ENCODE measurements at places on chromosomes 4 and X.
A peak's percentile ranks its signal among the peaks of the same experiment; 100 is the strongest.

DNA sequence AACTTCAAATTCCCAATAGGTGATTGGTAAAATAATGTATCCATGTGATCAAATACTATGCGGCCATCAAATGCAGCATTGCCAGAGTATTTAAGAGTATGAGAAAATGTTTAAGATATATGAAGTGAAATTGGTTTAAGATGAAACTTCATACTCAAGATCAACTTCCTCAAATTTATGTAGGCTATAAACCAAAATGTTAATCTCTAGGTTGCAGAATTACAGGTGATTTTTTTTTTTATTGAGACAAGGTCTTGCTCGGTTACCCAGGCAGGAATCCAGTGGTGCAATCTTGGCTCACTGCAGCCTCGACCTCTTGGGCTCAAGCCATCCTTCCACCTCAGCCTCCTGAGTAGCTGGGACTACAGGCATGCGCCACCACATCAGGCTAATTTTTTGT, 25.3 kb downstream of the ACSL4 start:
- no peak for DNase-seq

DNA sequence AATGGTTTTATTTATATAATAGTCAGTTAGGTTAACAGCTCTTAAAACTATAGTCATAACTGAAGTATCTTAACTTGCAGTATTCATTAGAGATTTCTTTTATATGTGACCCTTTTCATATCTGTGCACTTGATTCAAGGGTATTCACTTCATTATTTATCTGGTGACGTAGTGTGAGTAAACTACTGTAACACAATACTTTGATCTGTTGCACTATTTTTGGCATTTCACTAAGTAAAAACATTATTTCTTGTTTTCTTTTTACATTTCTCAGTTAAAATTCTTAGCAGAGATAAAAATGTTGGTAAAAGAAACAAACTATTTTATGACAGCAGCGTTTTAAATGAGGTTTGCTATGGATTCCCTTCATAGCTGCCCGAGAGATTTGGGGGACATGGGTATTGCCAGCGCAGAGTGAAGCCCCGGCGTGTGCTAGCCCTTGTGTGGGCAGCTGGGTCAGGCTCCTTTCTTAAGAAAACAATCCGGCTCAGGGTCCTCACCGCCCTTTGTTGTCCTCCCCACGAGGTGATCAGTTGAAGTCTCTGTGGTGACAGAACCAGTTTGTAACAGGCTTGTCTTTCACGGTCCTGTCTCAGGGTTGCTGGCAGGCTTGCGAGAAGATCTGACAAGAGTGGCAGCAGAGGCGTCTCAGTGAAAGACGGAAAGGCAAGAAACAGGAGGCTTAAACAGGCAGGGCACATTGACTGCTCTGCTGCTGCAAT, 293.4 kb downstream of the BMPR1B start:
- DNase-seq = no peak

DNA sequence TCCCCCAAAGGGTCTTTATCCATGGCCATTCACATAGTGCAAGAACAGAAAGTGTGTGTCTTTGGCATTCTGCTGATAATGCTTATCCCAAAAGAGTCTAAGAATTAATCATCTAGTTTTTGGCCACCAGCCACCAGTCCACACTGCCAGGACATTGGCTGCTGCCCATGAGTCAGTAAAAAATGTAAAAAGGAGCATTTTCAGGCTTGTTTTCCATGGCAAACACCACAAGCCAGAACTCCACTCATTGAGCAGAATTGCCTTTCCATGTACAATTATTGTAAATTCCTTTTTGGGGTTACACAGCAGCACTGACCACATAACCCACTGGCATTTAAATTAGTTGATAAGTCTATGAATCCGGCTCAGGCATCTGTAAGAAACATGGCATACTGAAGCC, 89.2 kb upstream of the PRDX4 start:
- DNase-seq = no peak

DNA sequence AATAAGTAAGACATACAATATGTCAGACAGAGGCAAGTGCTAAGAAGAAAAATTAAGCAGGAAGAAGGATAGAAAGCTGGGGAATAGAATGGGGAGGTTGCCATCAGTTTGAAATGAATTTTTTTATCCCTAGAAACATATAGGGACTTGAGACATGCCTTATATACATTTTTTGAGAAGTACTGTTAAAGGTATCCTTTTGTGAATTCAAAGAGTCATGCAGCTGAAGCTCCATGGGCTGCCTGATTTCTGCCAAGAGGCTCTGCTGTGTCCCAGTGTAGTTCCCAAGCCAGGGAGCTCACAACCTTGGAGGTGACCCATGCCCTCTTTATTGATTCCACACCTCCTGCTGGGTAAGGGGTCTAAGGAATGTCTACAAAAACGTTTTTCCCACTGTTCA, 564.6 kb upstream of the DIPK2B start:
- DNase-seq = no peak

DNA sequence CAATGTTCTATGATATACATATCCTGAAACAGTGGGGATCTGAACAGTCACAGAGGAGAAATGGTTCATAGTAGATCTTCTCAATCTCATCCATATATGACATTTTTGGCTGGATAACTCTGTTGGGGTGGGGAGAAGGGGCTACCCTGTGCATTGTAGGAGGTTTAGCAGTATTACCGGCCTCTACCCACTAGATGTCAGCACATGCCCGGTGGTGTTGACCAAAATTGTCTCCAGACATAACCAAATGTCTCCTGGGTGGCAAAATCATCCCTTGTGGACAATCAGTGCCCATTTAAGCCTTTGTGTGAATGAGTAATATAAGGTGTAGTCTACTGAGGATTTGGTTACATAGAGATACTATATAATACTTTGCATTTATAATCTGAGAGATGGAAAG, 89.9 kb downstream of the PLS3 start:
- no peak for DNase-seq

DNA sequence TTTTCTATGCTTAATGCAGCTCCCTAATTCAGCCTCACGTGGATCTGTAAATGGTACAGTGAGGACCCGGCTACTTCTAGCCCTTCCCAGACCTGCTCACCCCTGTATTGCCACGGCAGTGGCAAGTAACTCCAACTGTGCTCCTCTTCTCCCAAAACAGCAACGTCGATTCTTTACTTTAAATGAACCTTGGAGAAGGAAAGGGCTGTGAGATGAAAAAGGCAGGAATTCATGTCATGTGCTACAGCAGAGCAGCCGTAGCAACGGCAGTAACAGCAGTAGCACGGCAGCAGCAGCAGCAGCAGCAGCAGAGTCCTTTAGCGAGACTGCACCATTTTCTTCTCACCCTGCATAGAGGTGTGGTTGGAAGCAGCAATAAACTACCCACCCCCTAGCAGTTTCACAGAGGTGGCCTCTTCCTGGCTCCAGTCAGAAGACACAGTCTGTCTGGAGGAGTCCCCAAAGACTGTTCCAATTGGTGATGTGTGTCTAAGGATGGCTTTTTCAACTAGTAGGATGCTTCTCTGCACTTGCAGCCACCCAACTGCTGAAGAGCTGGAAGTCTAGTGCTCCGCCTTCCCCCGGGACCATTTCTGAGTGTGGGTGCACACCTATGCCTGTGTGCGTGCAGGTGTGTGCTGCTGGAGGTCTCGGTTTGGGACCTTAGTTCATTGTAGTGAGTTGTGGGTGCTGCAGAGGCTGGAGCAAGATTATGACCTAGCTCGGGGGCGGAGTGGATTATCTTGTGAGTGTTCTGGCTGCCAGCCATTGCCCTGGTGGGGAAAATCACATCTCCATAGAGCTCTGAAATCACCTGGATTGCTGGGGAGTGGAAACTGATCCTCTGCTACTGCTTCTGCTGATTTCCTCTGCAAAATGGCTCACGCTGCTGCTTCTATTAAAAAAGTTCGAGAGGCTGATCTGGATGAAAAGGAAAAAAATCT, 67.2 kb downstream of the ANK2 start:
- peak; percentile 44 for DNase-seq

GRCh38 chrX:33330798-33331197, 119.4 kb upstream of the DMD start:
- no peak for DNase-seq

- no peak for DNase-seq
Measured at GRCh38 chr4:10074767-10075105, 41.9 kb downstream of the WDR1 start.

DNA sequence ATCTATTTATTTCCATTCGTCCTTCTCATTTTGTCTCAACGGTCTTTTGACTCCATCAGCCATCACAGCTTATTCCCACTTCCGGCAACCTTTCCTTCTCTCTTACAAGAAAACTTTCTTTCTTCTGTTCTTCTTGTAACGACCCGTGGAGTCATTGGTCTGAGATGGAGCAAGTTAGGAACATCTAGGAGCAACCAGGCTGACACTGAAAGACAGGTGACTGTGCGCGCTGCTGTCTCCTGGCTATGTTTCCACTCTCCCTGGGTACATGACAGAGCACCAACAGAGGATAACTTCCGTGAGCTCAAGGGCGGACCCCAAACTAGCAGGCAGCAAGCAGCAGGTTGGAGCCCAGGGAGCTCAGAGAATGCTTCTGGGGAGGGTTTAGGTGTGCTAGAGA, 2.5 kb downstream of the FGF5 start:
- DNase-seq = no peak
